Thoracic aorta endothelial cell (primary cell): ENCODE measurements at places on chromosomes 11 and 22. TPM values are rescaled to one million over a fixed set of nuclear protein-coding genes. Genes with fewer than 3 reads are reported as not detected.

The APOBEC3F gene
- 1.7 and 4.0 TPM in 2 replicates for total RNA-seq

The DBX1 gene
- not detected in 2 replicates for total RNA-seq

The TP53AIP1 gene
- total RNA-seq = not detected in 2 replicates

The C22orf42 gene
- not detected in 2 replicates for total RNA-seq

The SPA17 gene
- 10.4 and 10.6 TPM in 2 replicates for total RNA-seq

The ALDH3B1 gene
- total RNA-seq = 0.13 and 0.22 TPM in 2 replicates

The LBHD1 gene
- 4.8 and 6.0 TPM in 2 replicates for total RNA-seq

The SYNGR1 gene
- 1.7 and 2.8 TPM in 2 replicates for total RNA-seq

The SHISAL1 gene
- under 0.01 TPM in 1 of 2 replicates, not detected in the other for total RNA-seq

The MS4A1 gene
- total RNA-seq = not detected in 2 replicates

The MS4A15 gene
- not detected in 2 replicates for total RNA-seq

The CCDC188 gene
- total RNA-seq = 6.9 and 7.0 TPM in 2 replicates

The OR51D1 gene
- total RNA-seq = not detected in 2 replicates

The OR8G1 gene
- not detected in 2 replicates for total RNA-seq

The VPREB1 gene
- total RNA-seq = not detected in 2 replicates

The KRTAP5-1 gene
- not detected in 2 replicates for total RNA-seq

The HIPK3 gene
- total RNA-seq = 75.5 and 86.7 TPM in 2 replicates

The DGAT2 gene
- total RNA-seq = 1.9 and 2.1 TPM in 2 replicates

The OR9G1 gene
- under 0.01 TPM in 1 of 2 replicates, not detected in the other for total RNA-seq

The CRY2 gene
- total RNA-seq = 7.8 and 10.1 TPM in 2 replicates

The RASL10A gene
- total RNA-seq = 0.43 and 0.80 TPM in 2 replicates

The B4GALNT4 gene
- 0.86 and 1.1 TPM in 2 replicates for total RNA-seq

The TIMM8B gene
- total RNA-seq = 52.2 and 65.0 TPM in 2 replicates

The UPK3A gene
- total RNA-seq = not detected in 2 replicates

The KRTAP5-9 gene
- total RNA-seq = not detected in 2 replicates

The RCOR2 gene
- total RNA-seq = 0.36 and 0.40 TPM in 2 replicates

The CDON gene
- total RNA-seq = 3.6 TPM in 2 replicates

The DTX4 gene
- 0.14 and 0.53 TPM in 2 replicates for total RNA-seq

The SYT13 gene
- not detected in 2 replicates for total RNA-seq

The NFAM1 gene
- not detected in 2 replicates for total RNA-seq

The CDCA5 gene
- total RNA-seq = 18.0 and 28.6 TPM in 2 replicates

The CCDC179 gene
- not detected in 2 replicates for total RNA-seq

The TSG101 gene
- total RNA-seq = 44.4 and 63.1 TPM in 2 replicates

The APBB1 gene
- 40.4 and 42.6 TPM in 2 replicates for total RNA-seq

The FGF4 gene
- total RNA-seq = not detected in 2 replicates
